ENCODE measurements at places on chromosomes 2 and 18. TPM values are rescaled to one million over a fixed set of nuclear protein-coding genes. Genes with fewer than 3 reads are reported as not detected.

Gene EGR4
- total RNA-seq = 0.11 TPM

Gene GPC1
- 1.2 TPM for total RNA-seq

Gene CERKL
- total RNA-seq = 0.20 TPM

Gene SMYD1
- total RNA-seq = not detected

Gene INHBB
- not detected for total RNA-seq

Gene MSTN
- total RNA-seq = not detected

Gene FAM228A
- not detected for total RNA-seq

Gene COLEC11
- total RNA-seq = 0.49 TPM

DNA sequence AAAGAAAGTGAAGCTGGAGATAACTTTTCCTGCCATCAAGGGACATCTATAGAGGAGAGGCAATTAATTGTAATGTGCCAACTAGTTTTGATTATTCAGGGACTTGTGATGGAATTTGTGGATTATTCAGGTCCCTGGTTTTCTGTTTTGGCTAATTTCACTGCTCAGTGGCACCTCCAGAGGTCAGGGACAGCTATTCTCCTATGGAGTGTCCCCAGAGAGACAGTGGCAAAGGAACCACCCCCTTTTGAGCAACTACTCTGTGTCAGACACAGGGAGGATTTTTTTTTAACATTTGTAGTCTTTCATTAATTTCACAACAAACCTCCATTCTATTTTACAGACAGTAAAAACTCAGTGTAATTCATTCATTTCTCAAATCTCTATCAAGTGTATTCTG is 206.0 kb upstream of the SPRED2 start:
- peaks cover 2% of the 10 kb centered on the region for H3K4me1 ChIP-seq
- peaks cover 12% of the 10 kb centered on the region for H3K27me3 ChIP-seq
- no peak overlapping the region for H3K4me3 ChIP-seq

DNA sequence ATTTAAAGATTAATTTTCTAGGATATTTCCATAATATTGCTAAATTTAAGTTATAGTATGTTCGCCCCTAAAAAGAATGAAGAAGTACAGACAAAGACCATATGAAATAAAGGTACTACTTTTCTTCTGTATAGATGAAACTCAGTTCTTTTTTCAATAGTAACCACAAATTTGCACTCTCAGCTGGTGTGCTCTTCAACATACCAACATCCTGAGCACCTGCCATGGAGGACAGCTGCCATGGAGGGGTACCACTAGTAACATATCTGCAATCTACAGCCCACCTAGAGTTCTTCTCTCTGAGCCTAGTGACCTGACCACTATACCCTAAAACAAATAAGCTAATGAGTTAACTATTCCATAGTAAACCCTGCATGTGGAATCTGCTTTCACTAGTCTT is 36.8 kb upstream of the ERCC3 start:
- no peak for DNase-seq
- peaks cover 21% of the 10 kb centered on the region for H3K36me3 ChIP-seq
- no peak overlapping the region for H3K27ac ChIP-seq
- no peak overlapping the region for H3K4me3 ChIP-seq

DNA sequence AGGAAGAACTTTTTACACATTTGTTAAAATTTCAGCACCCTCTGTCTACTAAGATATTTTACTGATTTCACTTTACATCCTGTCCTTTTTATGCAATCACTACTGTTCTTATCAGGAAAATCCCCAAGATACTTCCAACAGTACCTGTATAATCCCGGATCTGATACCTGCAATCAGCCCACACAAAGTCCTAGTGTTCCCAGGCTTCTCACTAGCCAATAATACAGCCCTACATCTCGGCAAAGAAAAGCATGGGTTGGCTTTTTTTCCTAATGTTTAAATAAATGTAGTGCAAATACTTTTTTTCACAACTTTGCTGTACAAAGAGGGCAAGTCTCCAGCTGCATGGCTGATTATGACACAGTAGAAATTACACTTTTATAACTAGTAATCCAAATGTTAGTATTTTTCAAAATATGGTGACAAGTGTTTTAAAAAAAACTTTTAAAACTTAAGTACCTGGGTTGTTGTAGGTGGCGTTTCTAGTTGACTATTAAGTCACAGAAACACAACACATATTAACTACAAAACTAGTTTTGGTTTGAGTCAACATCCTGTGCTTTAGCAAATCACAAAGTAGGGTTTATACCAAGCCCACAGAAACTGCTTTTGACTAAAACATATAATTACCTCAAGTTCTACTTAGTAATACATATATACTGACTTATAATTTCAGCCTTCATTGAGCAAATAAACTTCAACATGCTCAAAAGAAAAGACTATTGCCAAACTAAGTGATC is 19.5 kb downstream of the CNOT11 start:
- no peaks in the 10 kb centered on the region for H3K27me3 ChIP-seq
- H3K4me1 ChIP-seq = peaks cover 44% of the 10 kb centered on the region
- no peak overlapping the region for H3K4me3 ChIP-seq

GRCh38 chr2:147108548-147108947 is 736.3 kb upstream of the ACVR2A start:
- H3K4me1 ChIP-seq = no peaks in the 10 kb centered on the region
- no peak overlapping the region for H3K27ac ChIP-seq
- no peak for DNase-seq
- H3K4me3 ChIP-seq = no peak overlapping the region
- no peaks in the 10 kb centered on the region for H3K36me3 ChIP-seq

DNA sequence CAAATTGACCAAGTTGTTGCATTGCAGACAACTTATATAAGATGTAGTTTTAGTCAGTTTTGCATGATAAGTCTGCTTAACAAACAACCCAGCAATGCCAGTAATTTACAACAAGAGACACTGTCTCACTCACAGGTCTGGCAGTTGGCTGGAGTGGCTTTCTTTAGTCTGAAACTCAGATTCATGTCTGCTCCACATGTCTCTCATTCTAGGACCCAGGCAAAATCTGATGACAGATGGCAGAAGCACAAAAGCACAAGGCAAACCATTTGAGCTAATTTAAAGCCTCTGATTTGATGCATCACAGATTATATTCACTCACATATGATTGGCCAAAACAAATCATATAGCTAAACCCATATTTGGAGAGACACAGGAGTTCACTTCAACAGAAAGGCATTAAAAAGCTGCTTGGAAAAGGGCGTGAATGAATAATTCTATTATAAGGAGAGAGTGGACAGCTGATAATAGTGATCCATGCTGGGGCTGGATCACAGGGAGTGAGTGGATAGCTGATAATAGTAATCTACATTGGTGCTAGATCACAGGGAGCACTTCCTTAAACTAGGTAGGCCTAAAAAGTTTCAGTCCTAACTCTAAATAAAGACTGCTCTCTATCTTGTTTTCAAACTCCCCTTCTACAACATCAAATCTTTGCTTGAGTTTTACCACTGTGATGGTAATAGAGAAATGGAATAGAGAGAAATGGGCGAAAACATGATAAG is 593.2 kb upstream of the ZNF804A start:
- no peak overlapping the region for H3K27ac ChIP-seq
- H3K4me3 ChIP-seq = no peak overlapping the region
- DNase-seq = no peak
- no peaks in the 10 kb centered on the region for H3K4me1 ChIP-seq

- no peak overlapping the region for H3K4me3 ChIP-seq
- no peak for DNase-seq
- H3K27me3 ChIP-seq = no peaks in the 10 kb centered on the region
- H3K4me1 ChIP-seq = peaks cover 4% of the 10 kb centered on the region
Observed at GRCh38 chr2:165283342-165283741, 44.1 kb downstream of the SCN2A start.

GRCh38 chr2:70258532-70258875 is 567 bp downstream of the PCYOX1 start:
- H3K36me3 ChIP-seq = peaks cover 4% of the 10 kb centered on the region
- no peak overlapping the region for H3K27ac ChIP-seq
- DNase-seq = no peak
- peaks cover 39% of the 10 kb centered on the region for H3K4me1 ChIP-seq
- H3K27me3 ChIP-seq = no peaks in the 10 kb centered on the region
- peak overlapping the region; percentile 77 for H3K4me3 ChIP-seq

GRCh38 chr2:161146996-161147395 is 13.2 kb upstream of the TANK start:
- DNase-seq = no peak
- H3K36me3 ChIP-seq = peaks cover 64% of the 10 kb centered on the region
- H3K27ac ChIP-seq = no peak overlapping the region
- H3K27me3 ChIP-seq = no peaks in the 10 kb centered on the region
- H3K4me3 ChIP-seq = no peak overlapping the region

- no peak overlapping the region for H3K4me3 ChIP-seq
- DNase-seq = peak; percentile 42
- no peaks in the 10 kb centered on the region for H3K27me3 ChIP-seq
- no peak overlapping the region for H3K27ac ChIP-seq
Observed at GRCh38 chr2:9735335-9735734, 104.5 kb upstream of the YWHAQ start.

DNA sequence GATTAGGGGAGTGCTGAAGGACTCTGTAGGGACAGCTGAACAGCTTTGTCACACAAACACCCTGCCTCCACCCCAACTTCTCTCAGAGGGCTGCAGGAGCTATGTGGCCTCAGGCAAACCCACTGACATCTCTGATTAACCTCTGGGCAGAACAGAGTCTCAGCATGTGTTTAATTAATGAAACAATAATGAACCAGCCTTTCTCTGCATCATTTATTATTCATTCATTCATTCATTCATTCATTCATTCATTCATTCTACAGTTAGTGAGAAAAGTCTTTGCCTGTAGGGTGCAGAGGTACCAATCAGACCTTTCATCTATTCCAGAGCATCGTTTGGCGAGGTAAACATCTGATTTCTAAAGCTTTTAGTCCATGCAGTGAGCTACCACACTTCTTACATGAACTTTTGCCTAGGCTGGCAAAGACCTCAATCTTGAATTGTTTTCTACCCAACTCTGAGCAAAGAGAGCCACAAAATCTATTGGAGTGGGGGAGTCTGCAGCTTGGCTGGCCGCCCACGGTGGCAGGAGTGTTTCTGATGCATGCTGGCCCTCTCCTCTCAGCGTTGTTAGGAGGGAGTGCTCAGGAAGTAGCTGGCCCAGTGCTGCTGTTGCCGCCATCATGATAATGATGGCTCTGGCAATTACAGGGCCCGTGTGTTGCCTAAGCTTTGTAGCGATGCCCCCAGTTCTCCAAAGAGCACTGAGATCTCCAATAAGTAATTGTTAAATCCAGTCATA is 198.9 kb downstream of the SMAD7 start:
- no peaks in the 10 kb centered on the region for H3K36me3 ChIP-seq
- H3K27me3 ChIP-seq = no peaks in the 10 kb centered on the region

GRCh38 chr2:31270131-31270530 is 36.2 kb downstream of the EHD3 start:
- H3K4me3 ChIP-seq = no peak overlapping the region
- no peaks in the 10 kb centered on the region for H3K4me1 ChIP-seq
- no peak overlapping the region for H3K27ac ChIP-seq
- no peak for DNase-seq

GRCh38 chr2:152861349-152861942 is 143.0 kb downstream of the ARL6IP6 start:
- H3K36me3 ChIP-seq = no peaks in the 10 kb centered on the region
- no peak overlapping the region for H3K27ac ChIP-seq

- H3K36me3 ChIP-seq = no peaks in the 10 kb centered on the region
- DNase-seq = no peak
- H3K27ac ChIP-seq = no peak overlapping the region
- H3K4me1 ChIP-seq = no peaks in the 10 kb centered on the region
- H3K27me3 ChIP-seq = no peaks in the 10 kb centered on the region
Observed at GRCh38 chr2:138209009-138209408, 244.7 kb downstream of the HNMT start.

DNA sequence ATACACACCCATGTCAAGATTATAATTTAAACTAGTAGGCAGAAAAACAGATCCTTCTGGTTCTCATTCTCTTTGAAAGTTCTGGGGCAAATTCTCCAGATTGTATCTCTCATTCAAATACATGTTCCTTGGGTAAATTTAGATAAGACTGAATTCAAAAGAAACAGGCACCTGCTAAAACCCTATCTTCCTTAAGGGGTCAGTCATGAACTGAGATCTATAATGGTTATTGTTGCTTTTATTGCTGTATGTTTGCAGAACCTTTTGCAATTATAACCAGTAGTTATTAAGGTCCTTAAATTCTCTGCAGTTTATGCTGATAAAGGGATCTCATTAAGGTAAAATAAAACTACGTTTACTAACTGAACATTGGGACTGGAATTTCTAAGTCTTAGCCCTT is 83.5 kb downstream of the MYO5B start:
- H3K4me1 ChIP-seq = no peaks in the 10 kb centered on the region
- no peak overlapping the region for H3K4me3 ChIP-seq
- H3K27me3 ChIP-seq = peaks cover 11% of the 10 kb centered on the region
- no peak for DNase-seq
- no peaks in the 10 kb centered on the region for H3K36me3 ChIP-seq

- H3K4me1 ChIP-seq = peaks cover 4% of the 10 kb centered on the region
- no peak for DNase-seq
- no peak overlapping the region for H3K27ac ChIP-seq
- H3K4me3 ChIP-seq = no peak overlapping the region
Observed at GRCh38 chr2:120556911-120557310, 178.8 kb upstream of the GLI2 start.

- no peaks in the 10 kb centered on the region for H3K4me1 ChIP-seq
- no peak for DNase-seq
- H3K27me3 ChIP-seq = peaks cover 3% of the 10 kb centered on the region
- no peak overlapping the region for H3K27ac ChIP-seq
Observed at GRCh38 chr2:129791712-129792111, 187.8 kb upstream of the RAB6C start.

DNA sequence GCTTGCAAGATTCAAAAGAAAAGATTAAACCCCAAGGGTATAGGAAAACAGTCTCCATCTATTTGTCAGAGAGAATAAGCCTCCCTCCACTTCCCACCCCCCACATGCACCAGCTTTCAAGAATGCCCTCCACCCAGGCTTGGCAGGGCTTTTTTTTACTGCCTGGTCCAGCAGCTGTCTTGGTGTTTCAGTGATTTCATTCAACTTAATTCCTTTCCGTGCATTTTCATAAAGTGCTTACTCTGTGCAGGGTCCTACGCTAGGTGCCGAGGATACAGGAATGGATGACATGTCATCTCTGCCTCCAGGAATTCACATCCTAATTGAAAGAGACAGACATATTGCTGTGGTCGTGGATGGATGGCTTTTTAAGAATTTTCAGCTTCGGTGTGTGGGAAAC is 117.9 kb downstream of the LRATD1 start:
- DNase-seq = no peak
- H3K27ac ChIP-seq = no peak overlapping the region
- no peak overlapping the region for H3K4me3 ChIP-seq
- no peaks in the 10 kb centered on the region for H3K36me3 ChIP-seq
